ENCODE measurements at places on chromosomes 1 and 21. TPM values are rescaled to one million over a fixed set of nuclear protein-coding genes. Genes with fewer than 3 reads are reported as not detected.

DNA sequence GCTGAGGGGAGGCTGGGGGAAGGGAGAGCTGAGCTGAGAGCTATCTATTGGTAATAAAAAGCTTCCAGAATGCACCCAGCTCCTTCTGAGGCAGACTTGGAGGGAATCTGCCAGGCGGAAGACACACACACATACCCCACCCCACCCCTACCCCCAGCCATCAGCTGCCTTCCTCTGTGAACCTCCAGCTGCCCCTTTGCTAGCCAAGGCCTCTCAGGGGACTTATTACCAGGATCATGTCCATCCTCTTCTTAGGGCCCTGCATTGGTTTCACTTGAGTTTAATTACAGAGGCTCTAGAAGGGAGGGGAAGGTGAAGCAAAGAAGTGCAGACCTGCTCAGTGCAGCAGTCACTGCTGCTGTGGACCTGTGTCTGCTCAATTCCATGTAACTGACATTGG, 156.4 kb downstream of the OMA1 start:
- no peak for DNase-seq

GRCh38 chr1:112956544-112957132, 642 bp upstream of the SLC16A1 start:
- peak; percentile 42 for DNase-seq

GRCh38 chr1:201845331-201846083, 16.6 kb downstream of the IPO9 start:
- no peak for DNase-seq

- DNase-seq: no peak
Observed at GRCh38 chr1:246295340-246295739, 211.7 kb downstream of the SMYD3 start.

- DNase-seq: peak; percentile 42
Observed at GRCh38 chr1:53592521-53592982, 133.4 kb downstream of the DMRTB1 start.

The KCNN3 gene
- total RNA-seq: under 0.01 TPM

Data from renal cortical epithelial cell (primary cell).